ENCODE measurements at places on chromosomes 5 and 9.

DNA sequence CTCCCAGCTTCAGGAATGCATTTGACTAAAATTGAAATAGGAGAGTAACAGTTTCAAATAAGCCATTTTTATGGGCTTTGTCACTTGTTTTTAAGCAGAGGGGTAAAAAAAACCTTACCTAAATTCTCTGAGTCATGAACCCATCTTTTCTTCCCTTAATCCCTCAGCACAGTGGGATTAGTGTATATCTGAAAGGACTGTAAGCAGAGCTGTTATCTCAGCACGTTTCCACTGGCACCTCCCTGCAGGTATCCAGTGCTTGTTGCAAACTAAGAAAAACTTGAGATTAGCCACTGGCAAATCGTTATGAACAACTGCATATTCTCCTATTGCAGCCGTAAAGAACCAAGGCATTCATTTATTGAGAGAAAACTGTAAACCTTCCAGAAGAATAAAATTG, 872.7 kb downstream of the EFNA5 start:
- no peak for DNase-seq

DNA sequence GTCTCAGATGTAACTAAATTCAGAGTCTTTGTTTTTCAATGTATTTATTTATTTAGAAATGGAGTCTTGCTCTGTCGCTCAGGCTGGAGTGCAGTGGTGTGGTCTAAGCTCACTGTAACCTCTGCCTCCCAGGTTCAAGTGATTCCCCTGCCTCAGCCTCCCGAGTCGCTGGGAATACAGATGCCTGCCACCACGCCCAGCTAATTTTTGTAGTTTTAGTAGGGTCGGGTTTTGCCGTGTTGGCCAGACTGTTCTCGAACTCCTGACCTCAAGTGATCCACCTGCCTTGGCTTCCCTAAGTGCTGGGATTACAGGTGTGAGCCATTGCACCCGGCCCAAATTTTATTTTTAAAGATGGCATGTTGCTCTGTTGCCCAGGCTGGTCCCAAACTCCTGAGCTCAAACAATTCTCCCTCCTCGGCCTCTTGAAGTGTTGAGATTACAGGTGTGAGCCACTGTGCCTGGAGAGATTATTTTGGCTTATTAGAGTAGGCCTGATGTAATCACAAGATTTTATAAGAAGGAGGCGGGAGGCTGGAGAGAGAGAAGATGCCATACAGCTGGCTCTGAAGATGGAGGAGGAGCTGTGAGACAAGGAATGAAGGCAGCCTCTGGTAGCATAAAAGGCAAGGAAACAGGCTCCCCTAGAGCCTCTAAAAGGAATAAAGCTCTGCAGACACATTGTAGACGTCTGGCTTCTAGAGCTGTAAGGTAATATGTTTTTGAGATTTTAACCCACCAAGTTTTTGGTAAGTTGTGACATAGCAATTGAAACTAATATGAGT, 12.9 kb upstream of the KLF9 start:
- no peak for DNase-seq

GRCh38 chr5:26681861-26682260, 356.5 kb downstream of the CDH9 start:
- no peak for DNase-seq

- no peak for DNase-seq
Observed at GRCh38 chr9:83646500-83647239, 23.7 kb downstream of the IDNK start.

GRCh38 chr5:124253203-124253810, 493.1 kb downstream of the ZNF608 start:
- no peak for DNase-seq

DNA sequence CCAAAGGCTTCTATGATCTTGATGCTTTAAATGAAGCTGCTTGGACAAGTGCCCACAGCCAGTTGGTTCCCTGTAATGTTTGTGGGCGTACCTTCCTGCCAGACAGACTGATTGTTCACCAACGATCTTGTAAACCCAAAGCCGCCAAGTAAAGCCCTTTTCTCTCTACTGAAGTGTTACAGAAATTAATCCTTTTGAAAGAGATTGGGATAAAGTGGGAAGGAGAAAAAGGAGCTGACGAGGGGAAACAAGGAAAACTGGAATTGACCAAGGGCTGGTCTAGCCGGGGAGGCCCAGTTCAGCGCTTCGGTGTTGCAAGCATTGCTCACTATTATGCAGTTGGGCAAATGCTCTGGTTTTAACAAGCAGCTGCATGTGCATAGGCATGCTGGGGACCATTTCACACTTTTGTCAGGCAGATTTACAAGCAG, 53.2 kb downstream of the ZNF474 start:
- DNase-seq = no peak

GRCh38 chr9:80699511-80699998, 989.8 kb downstream of the TLE1 start:
- DNase-seq = no peak

DNA sequence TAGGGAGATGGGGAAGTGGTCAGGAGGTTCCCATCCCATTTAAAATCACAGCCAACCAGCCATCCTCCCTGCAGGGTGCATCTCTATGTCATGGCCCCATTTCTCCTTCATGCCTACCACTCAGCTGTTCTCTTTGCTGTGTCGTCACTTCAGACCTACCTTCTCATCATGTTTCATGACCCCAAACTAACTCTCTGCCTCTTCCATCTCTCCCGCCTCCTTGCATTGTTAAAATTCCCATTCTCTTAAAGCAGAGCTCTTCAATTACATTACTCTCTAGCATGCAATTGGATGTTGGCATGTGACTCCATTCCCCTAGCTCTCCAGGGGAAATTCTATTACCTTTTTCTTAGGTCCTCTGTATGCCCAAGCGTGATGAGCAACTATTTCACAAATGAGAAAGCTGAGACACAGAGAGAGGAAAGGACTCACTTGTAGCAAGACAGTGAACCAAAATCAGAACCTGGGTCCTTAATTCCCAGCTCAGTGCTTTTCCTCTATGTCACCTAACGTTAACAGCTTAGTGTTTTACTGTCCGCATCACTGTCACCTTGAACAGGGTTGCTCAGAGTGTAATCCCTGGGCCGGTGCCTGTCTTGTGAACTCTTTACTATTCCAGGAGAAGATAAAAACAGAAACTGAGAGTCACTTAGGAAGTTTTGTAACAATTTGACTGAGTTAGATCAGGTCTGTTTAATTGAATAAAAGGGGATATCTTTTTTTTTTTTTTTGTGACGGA, 28.1 kb downstream of the PDE6A start:
- no peak for DNase-seq

DNA sequence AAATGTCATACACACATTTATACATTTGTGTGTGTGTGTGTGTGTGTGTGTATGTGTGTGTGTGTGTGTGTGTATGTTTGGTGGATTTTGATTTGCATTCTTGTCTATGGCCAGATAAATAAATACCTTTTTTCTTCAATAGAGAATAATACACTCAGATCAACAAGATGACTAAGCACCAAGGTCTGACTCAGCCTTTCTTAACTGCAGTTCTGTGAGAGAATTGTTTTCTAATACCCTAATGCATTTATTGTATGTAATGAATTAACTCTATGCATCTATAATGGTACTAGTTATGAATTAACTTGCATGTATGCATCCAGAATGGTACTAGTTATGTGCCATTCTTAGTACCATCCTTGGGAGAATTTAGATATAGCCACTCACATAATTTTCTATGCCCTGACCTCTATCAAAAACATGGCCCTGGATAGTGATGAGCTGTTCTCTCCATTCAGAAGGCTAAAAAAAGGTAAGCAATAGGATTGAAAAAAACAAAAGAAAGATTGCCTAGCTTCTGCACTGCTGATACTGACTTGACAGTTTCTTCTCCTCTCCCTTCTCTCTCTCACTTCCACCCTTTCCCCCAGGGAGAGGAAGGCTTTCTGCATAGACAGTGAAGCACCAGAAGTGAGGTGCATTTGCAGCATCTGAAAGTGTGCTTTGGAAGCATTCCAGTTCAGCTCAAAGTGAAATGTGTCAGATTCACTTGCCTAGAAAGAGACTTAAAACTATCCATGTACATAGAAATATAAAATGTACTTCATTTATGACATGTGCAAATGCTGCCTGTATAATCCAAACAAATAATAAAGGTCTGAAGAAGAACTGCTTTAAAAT, 55.1 kb upstream of the CCDC112 start:
- DNase-seq = no peak

GRCh38 chr9:967903-968641, 8.4 kb upstream of the DMRT3 start:
- DNase-seq = no peak

- no peak for DNase-seq
Observed at GRCh38 chr5:133340822-133341221, 271.5 kb downstream of the FSTL4 start.

DNA sequence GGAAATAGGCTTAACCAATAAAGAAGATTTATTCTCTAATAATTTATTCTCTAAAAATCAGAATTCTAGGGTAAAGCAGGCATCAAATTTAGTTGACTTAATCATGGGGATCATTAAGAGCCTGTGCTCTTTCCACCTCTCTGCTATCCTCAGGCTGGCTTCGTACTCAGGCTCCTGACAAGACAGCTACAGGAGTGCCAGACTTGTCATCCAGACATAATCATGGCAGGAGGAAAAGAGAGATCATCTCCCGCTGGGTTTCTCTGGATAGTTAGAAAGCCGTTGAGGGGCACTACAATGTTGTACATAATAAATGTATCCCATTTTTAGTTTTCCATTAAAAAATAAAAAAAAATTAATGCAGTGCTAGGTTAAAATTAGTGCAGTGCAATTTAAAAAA, 171.9 kb downstream of the SEC61B start:
- no peak for DNase-seq

GRCh38 chr5:140146523-140146842, 20.7 kb downstream of the IGIP start:
- DNase-seq = no peak

- DNase-seq = no peak
Observed at GRCh38 chr5:176899946-176900779, 1.0 kb upstream of the HK3 start.

DNA sequence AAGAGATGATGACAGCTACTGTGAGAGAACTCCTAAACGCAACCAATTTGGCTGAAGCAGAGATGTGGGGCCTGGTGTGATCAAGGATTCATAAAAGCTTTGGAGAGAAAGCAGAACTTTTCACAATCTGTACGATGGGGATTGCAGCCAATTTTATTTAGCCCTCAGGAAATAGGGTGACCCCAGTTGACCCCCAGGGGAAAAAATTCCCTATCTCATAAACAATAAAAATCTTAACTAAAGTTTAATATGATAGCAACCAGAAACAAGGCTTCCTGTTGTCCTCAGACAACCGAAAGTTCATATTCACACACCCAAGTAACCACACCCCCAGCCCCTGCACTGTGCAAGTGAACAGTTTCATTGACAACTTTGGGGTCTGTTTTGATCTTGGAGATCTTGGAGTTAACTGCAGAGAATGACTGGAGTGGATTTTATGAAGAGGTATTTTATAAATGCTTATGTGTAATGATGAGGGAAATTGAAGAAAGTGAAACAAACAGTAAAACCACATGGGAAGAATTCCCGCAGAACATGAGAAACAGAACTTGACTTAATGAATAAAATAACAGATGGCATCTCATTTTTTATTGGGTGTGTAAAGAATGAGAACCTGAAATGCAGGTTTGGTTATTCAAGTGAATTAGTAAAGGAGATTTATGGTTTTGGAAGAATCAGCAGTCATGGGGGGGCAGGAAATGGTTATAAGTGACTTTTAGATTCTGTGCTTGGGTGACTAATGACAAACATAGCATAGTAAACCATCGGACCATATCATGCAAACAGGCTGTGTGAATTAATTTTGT, 94.5 kb downstream of the PDE4D start:
- DNase-seq = no peak

DNA sequence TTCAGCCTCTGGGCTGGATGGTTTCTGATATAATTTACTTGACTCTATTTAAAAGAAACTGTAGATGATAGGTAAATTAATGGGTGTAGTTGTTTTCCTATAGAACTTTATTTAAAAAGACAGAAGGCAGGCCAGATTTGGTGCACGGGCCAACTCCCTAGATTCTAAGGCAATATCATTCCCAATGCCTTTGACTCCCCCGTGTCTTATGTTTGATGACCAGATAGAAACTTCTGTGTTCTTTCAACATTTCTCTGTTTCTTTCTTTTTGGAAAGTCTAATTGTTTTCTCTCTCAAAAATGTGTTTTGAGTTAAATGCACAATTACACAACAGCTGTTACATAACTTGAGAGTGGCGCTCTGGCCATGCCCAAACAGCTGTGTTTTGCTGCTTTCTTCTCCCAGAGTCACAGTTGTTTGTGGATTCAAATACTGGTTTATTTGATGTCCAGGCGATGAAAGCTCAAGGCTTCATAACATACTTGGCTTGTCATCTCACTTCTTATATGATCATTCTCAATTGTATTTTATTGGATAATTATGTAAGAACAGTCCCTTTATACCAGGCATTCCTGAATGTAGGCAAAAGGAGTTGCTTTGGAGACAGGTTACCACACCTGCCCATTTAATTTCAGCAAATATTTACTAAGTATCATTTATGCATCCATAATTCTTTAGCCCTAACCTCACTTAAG, 1.7 kb upstream of the ALDH1A1 start:
- DNase-seq = no peak

DNA sequence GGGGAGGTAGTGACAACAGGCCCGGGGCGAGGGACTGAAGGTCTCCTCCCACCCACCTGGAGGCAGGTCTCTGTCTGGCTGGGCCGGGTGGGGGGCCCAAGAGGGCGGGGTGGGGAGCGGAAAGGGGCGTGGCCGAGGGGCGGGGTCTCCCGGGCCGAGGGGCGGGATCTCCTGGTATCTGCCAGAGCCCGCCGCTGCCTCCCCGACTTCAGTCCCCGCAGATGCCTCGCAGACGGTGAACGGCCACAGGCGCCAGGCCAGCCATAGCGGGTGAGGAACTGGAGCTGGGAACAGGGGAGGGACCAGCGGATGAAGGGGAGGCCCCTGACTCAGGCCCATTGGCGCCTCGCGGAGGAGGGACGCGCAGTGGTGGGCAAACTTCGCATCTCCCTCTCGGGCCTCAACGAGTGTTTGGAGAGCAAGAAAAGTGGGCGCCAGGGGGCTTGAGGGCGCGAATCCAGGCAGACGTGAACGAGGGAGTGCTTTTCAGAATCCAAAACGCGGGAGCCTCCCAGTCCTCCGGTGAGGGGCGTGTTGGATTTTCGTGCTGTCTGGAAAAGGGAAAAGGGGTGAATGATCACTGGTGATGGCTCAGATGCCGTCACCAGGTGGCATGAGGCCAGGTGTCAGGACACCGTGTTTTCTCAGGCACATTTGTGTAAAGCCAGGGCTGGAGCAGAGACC, at the start of gene ADGRD2:
Gene ADGRD2 (plus strand): TSS at position 211 of the 684 bp plus-strand sequence. CDS start 1,216 bp downstream, outside the sequence.
- DNase-seq = no peak

DNA sequence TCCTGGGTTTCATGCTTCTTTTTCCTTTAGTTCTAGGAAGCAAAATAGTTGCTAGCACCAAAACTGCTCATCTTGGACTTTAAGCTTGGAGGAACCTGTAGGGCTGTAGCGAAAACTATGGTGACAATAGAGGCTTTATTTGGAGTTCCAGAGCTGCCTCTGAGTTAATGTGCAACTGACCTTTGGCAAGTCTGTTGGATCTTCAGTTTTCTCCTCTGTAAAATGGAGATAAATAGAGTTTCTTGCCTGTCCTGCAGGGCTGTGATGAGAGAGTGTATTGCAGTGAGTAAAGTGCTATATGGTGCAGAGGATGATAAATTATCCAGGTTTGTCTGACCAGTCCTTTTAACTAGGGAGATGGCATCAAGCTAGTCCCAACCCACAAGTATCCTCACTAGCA, 417.0 kb downstream of the MAN2A1 start:
- no peak for DNase-seq
